AG04449 (cell line): ENCODE measurements at places on chromosomes 7 and 10.

GRCh38 chr10:13372524-13372923 is 24.4 kb upstream of the SEPHS1 start:
- DNase-seq = no peak

- DNase-seq = no peak
These were observed 14.2 kb upstream of the SVIL start for GRCh38 chr10:29648983-29649268.

GRCh38 chr10:132134241-132135052 is 52.3 kb upstream of the DPYSL4 start:
- DNase-seq = no peak

DNA sequence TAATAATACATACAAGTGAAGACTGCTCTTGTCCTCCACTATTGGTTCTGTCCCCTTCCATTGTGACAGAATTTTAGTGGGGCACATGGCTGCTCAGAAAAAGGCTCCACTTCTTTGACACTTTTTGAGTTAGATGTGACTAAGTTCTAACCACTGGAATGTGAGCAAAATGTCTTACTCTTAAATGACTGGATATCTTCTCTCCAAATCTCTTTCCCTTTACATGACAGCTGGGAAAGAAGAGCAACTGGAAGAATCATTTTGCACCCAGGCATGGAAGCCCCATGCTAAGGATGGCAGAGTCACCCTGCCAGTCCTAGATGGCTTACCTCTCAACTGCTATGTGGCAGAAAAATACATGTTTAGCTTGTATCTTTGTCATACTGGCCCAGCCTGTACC is 97.7 kb downstream of the CACNA2D1 start:
- DNase-seq = no peak

DNA sequence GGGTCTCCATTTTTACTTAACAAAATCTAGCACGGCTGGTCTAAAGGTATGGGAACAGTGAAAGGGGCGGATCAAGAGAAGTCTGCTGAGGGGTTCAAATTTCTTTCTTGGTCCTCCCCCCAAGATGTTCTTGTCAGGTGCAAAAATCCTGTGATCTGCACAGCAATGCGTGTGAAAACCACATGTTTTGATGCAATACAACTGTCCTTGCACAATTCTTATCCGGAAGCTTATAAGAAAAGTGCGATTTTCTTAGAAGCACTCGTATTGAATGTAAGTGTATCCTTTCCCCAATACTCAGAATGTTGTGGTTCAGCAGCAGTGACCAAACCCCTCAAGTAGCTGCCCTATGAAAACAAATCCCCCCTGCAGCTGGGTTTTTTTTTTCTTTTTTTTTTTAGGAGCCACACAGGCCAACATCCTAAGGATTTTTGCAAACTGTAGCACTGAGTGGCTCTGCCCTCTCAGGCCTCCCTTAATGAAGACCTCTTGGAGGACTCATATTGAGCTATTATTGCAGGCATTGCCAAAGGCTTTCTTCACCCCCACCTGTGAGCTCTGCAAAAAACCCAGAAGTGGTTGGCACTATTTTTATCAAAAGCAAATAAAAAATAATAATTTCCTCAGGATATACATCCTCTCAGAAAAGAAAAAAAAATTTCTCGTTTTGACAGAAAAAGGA is 151.9 kb upstream of the ITGB1 start:
- DNase-seq = no peak

DNA sequence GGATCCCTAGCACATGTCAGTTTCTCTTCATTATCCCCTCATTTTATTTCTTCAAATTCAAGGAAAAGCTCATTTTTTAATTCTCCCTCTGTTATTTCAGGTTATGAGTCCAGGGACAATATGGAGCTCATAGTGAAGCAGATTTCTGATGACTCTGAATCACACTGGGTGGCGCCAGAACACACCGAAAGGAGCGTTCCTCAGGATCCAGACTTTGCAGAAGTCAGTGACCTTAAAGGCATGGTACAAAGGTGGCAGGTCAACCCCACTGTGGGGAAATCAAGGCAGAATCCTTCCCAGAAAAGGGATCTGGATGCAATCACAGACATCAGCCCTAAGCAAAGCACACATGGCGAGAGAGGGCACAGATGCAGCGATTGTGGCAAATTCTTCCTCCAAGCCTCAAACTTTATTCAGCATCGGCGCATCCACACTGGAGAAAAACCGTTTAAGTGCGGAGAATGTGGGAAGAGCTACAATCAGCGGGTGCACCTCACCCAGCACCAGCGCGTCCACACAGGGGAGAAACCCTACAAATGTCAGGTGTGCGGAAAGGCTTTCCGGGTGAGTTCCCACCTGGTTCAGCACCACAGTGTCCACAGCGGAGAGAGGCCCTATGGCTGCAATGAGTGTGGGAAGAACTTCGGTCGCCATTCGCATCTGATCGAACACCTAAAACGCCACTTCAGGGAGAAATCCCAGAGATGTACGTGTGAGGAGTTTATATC is 21.4 kb downstream of the ZKSCAN5 start:
- no peak for DNase-seq

DNA sequence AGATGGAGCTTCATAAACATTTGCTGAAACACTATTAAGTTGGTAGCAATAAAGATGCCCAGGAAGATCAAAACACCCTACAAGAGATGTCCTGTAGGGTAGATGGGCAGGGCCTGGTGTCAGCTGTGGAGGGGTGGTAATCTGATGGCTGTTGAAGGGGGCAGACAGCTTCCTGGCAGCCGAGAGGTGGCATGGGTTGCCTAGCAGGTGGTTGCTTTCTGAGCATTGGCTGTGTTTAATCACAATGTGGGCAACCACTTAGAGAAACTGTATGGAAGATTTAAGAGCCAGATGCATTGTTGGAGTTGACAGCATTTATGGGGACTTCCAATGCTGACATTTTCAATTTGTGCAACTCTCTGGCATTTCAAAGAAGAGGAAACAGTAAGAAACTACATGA is 79.9 kb upstream of the SLC26A5 start:
- no peak for DNase-seq

- no peak for DNase-seq
These were observed 14.7 kb downstream of the COL1A2 start for GRCh38 chr7:94409200-94409948.

- no peak for DNase-seq
These were observed 82.4 kb downstream of the ADCYAP1R1 start for GRCh38 chr7:31134246-31135188.

- DNase-seq = peak; percentile 54
These were observed 14.8 kb downstream of the USP54 start for GRCh38 chr10:73576178-73576889.

DNA sequence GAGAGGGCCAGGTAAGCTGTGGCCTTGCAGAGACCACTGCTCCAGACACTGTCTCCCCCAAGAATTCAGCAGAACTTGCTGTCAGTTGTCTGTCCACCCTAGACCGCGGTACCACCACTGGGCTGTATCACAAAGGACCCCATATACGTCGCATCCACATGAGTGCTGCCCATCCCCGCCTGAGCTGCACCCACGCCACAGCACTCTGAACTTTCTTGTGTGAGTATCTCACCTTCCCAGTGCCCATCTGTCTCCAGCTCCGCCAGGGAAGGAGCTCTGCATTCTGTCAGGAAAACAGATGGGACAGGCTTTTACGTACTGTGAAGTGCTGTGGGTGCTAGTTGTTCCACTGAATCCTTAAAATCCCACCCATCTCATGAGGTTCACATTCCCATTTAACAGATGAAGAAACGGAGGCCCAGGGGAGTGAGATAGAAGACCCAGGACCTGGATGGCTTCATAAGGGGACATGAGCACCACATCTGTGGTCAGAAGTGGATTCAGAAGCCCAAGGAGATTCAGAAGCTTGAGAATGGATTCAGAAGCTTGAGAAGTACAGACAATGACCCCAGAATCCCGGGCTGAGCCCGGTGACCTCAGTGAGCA is 102.5 kb upstream of the ZMIZ1 start:
- no peak for DNase-seq

DNA sequence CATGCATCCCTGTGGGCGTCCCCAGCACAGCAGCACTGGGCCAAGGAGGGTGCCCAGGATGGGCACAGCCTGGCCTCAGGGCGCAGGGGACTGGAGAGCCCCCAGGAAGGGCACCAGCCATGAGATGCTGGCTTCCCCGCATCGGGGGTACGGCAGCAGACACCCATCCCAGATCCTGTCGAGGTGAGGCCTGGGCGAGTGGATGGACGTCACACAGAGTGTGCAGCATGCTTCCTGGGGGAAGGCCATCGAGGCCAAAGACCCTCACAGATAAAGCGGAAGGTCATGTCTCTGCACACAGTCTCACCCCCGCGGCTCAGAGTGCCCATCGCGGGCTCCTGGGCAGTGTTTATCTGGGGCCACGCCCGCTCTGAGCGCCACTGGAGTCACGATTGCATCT is 18.8 kb downstream of the ADGRA1 start:
- no peak for DNase-seq
